ENCODE measurements at places on chromosomes 3 and 15. TPM values are rescaled to one million over a fixed set of nuclear protein-coding genes. Genes with fewer than 3 reads are reported as not detected.

The RASL12 gene
- total RNA-seq = 12.5 TPM

The GPR160 gene
- total RNA-seq = 4.6 TPM

The CACNA2D2 gene
- total RNA-seq = 1.4 TPM

The SLITRK3 gene
- 0.10 TPM for total RNA-seq

The FOXB1 gene
- total RNA-seq = not detected

All from skin of body (tissue), 3 donors.